ENCODE measurements at places on chromosomes 16 and 17.

DNA sequence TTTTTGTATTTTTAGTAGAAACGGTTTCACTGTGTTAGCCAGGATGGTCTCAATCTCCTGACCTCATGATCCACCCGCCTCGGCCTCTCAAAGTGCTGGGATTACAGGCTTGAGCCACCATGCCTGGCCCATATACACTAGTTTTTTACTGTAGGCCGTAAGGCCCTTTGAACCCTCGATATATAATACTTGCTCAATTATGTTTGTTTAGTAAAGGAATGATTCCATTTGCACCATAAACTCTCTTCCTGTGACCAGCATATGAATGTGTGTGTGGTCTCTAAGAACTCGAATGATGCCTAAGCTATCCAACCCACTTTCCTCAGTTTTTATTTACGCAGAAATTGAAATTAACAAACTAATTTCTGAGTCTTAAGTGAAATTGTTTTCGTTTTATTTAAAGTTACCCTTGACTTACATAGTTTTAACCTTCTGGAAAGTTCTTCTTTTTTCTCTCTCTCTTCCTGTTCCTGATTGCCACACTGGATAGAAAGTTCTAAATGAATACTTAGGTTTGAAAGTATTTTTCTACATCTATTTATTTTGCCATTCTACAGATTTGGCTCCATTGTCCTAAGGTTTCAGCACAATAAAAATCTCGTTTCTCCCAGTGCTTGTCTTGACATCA, 37.9 kb downstream of the PIGL start:
- DNase-seq, result no peak

DNA sequence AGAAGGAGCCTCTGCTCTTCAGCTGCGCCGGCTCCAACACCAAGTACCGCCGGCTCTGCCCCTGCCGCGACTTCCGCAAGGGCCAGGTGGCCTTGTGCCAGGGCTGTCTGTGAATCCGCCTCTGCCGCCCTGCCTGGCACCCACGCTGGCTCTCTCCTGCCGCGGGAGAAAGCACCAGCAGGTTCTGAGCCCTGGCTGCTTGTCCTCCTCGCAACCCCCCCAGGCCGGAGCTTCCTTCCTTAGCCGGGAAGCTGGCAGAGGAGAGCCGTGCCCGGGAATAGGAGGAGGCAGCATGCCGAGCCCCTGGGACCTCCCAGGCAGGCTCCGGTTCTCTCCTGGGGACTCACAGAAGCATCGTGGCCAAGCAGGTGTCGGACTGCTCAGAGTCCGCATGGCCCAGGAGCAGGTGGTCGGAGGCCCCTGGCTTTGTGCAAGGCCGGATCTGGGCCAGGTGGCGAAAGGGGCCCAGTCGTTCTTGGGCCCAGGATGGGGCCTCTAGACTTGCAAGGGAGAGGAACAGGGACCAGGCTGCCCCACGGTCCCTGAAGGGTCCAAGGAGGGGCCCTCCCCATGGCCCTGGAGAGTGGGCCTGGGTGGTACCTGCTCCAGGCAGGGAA, 80.6 kb downstream of the MGAT5B start:
- DNase-seq, result no peak

DNA sequence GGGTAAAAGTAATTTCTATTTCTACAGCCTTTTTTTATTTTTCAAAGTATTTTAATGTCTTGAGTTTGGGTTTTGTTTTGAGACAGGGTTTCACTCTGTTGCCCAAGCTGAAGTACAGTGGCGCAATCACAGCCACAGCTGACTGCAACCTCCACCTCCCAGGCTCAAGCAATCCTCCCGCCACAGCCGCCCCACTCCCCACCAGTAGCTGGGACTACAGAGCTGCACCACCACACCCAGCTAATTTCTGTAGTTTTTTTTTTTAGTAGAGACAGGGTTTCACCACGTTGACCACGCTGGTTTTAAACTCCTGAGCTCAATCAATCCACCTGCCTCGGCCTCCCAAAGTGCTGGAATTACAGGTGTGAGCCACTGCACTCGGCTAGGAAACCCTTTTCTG, 44.0 kb downstream of the TUBD1 start:
- no peak for DNase-seq

- no peak for DNase-seq
These were observed 37.8 kb downstream of the ITGAE start for GRCh38 chr17:3762922-3763776.

DNA sequence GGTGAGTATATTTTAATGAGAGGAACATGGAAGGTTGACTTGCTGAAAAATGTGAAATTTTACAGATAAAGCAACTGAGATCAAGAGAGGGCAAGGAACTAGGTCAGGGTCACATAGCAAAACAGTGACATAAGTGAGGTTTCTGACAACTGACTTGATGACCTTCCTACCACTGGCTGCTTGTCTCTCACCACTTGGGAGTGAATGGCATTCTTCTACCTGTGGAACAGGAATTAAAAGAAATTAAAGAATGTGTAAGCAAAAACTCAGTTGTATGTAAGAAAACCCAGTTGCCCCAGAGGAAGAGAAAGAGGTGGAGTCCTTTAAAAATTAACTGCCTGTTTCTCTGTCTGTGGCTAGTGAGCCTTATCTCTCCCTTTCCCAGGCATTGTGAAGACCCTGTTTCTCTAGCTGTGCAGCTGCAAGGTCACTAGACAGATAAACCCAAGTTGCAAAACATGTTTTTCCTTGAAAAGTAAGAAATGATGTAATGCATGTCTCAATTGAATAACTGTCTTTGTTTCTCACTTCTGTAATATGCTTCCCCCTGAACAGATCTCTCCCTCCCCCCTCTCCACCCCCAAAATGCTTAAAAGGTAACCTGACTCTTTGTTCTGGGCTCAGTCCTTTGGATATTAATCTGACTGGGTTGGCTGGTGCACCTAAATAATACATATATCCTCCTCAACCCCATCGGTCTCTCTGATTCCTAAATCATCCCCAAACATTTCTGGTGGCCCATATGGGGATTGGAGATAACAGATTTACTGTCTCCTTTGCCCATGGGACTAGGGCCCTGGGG, 23.4 kb downstream of the ACSM1 start:
- no peak for DNase-seq
